ENCODE measurements at places on chromosomes 3 and 15.

GRCh38 chr3:155179966-155180757 is 100.0 kb downstream of the MME start:
- DNase-seq, result no peak

DNA sequence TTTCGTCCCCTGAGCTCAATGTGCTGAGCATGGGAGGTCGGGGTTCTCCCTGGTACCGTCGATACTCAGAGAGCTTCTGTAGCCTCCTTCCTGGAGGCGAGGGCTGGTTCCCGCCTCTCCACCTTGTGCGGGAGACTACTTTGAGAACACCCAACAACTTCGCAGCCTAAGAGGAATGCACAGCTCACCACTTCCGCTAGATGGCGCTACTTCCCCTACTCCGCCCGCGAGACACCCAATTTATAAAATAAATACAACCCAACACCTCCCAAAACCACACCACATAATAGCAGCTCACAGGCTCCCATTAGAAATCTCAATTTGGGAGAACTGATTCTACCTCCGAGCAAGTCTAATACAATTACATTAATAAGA is 1.2 kb downstream of the RGMA start:
- DNase-seq, result no peak

GRCh38 chr15:84862214-84862975 is 22.1 kb upstream of the SLC28A1 start:
- DNase-seq, result no peak

DNA sequence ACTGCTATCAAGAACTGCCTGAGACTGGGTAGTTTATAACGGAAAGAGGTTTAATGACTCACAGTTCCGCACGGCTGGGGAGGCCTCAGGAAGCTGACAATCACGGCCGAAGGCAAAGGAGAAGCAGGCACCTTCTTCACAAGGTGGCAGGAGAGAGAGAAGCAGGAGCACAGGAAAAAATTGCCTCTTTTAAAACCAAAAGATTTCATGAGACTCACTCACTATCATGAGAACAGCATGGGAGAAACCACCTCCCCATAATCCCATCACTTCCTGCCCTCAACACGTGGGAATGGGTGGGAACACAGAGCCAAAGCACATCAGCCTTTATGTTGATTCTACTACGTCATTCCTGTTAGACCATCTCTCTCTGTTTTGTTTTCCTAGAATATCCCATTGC is 650.9 kb upstream of the SEMA6D start:
- DNase-seq, result no peak

- DNase-seq, result no peak
Measured at GRCh38 chr3:121481106-121481880, 64.5 kb downstream of the POLQ start.

GRCh38 chr15:37038716-37039106 is 61.6 kb downstream of the MEIS2 start:
- DNase-seq, result no peak

- no peak for DNase-seq
Measured at GRCh38 chr15:93382200-93382820, 293.3 kb upstream of the RGMA start.

DNA sequence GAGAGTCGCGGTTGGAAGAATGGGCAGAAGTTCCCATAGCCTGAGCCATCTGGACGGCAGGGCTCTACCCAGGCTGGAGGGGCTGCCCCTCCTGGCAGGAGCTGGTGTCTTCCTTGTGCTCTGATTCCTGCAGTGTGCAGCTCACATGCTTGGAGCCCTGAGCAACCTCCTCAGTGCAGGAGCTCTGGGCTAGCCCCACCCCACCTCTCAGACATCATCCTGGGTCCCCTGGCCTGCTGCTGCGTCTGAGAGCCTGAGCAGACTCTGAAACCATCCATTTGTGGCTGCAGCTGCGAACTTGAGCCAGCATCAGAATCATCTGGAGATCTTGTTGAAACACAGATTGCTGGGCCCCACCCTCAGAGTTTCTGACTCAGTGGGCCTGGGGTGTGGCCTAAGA is 42.8 kb downstream of the POMGNT2 start:
- DNase-seq, result no peak

- no peak for DNase-seq
Measured at GRCh38 chr3:161548301-161548700, 51.7 kb downstream of the OTOL1 start.

- no peak for DNase-seq
Measured at GRCh38 chr3:61358364-61358763, 107.1 kb upstream of the FHIT start.

- no peak for DNase-seq
Measured at GRCh38 chr3:41330465-41330864, 131.2 kb downstream of the CTNNB1 start.

GRCh38 chr3:73326396-73326795 is 264.9 kb downstream of the EBLN2 start:
- DNase-seq, result no peak

- no peak for DNase-seq
Measured at GRCh38 chr15:100083572-100083971, 258.2 kb downstream of the ADAMTS17 start.

GRCh38 chr3:133674290-133674919 is 12.7 kb upstream of the TOPBP1 start:
- no peak for DNase-seq

GRCh38 chr3:158783051-158783450 is 18.8 kb upstream of the MFSD1 start:
- DNase-seq, result no peak

DNA sequence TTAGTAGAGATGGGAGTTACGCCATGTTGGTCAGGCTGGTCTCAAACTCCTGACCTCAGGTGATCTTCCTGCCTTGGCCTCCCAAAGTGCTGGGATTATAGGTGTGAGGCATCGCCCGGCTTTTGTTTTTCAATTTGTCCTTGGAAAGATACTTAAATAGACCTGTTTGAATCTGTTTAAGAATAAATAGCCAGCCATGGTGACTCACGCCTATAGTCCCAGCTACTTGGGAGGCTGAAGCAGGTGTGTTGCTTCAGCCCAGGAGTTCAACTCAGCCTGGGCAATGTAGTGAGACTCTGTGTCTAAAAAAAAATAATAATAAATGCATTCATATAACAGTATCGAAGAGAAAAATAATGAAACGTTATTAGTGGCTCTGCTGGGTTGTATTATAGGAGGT is 17.3 kb downstream of the SNAPC5 start:
- no peak for DNase-seq

GRCh38 chr3:146803745-146804144 is 198.6 kb upstream of the PLSCR5 start:
- DNase-seq, result no peak

DNA sequence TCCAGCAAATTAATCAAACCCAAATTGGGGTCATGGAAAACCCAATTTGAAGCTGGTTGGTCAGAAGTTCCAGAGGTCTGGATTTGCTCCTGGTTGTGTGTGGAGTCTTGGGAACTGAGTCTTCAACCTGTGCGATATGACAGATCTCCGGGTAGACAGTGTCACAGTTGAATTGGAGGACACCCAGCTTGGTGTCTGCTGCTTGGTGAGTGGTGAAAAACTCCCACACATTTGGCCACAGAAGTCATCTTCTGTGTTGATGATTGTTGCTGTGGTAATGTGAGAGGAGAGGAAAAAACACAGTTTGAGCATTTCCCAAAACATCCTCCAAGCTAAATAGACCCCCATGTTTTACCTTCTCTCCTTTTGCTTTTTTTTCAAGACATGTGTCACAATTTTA is 218.1 kb downstream of the TP63 start:
- DNase-seq, result no peak

- no peak for DNase-seq
Measured at GRCh38 chr3:33041909-33042308, 55.0 kb downstream of the GLB1 start.

DNA sequence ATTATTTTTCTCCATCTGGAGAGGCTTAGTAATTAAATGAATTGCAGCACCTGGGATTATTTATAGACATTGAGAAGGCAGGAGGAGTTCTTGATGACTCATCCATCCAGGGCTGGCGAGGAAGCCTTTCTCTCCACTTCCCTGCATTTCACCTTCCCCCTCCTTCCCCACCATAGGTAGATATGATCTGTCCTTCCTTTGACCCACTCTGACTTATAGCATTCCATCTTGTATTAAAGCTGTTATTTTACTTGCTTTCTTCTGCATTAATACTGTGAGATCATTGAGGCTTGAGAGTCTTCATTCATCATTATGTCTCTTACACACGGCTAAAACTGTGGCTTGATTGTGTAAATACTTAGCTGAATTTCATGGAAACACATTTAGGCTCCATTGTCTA is 288.8 kb downstream of the FEZF2 start:
- DNase-seq, result no peak

DNA sequence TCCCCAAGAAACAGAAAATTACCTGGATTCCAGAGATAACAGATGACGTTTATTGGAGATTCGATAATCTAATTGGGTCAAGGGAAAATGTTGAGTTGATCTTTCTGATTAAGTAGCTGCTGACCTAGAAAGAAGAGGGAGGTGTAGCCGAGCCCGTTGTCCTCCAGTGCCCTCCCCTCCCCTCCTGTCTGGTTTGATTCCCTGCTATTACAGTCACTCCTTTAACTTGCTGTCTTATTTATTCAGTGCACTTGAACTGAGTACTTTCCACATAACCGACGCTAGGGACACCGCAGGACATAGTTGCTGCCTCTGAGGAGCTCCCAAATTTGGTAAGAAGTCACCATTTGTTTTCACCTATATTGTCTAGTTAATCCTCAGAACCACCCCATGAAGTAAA is 103.7 kb downstream of the AQP9 start:
- no peak for DNase-seq

- DNase-seq, result no peak
Measured at GRCh38 chr3:23594066-23594465, 211.7 kb upstream of the UBE2E1 start.

DNA sequence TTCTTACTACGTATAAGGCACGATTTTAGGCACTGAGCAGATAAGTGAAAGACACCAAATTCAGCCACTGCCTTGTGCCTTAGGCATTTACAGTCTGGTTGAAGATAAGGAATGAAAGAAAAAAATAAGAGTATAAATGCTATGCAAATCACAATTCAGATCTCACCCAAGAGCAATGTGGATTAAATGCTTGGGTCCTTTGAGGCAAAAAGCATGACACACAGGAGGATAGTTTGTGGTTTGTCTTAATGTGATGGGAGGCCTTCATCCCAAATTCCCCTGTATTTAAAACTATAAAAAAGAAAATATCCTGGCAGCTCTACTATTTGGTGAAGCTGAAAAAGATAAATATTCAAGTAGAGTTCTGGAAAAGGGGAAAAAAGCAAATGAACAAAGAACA is 79.8 kb downstream of the TGFBR2 start:
- no peak for DNase-seq
